Central memory CD8-positive, alpha-beta T cell (primary cell): ENCODE measurements at places on chromosomes 7 and 10.

- no peak overlapping the region for H3K4me3 ChIP-seq
- DNase-seq, result no peak
- H3K27me3 ChIP-seq, result no peaks in the 10 kb centered on the region
- no peaks in the 10 kb centered on the region for H3K36me3 ChIP-seq
Observed at GRCh38 chr7:17227766-17228490, 70.5 kb upstream of the AHR start.

- no peak overlapping the region for H3K4me3 ChIP-seq
- H3K27me3 ChIP-seq, result peaks cover 39% of the 10 kb centered on the region
- no peak overlapping the region for H3K27ac ChIP-seq
- H3K36me3 ChIP-seq, result peaks cover 2% of the 10 kb centered on the region
- H3K4me1 ChIP-seq, result no peaks in the 10 kb centered on the region
Observed at GRCh38 chr10:103787331-103787730, 68.0 kb downstream of the SH3PXD2A start.

- no peak overlapping the region for H3K4me3 ChIP-seq
- H3K27ac ChIP-seq, result no peak overlapping the region
- H3K36me3 ChIP-seq, result no peaks in the 10 kb centered on the region
- H3K27me3 ChIP-seq, result peaks cover 26% of the 10 kb centered on the region
Observed at GRCh38 chr7:28686418-28686800, 271.7 kb downstream of the TRIL start.

GRCh38 chr7:26083113-26083512, 68.9 kb upstream of the NFE2L3 start:
- DNase-seq, result no peak
- no peaks in the 10 kb centered on the region for H3K36me3 ChIP-seq
- no peaks in the 10 kb centered on the region for H3K4me1 ChIP-seq

- peaks cover 46% of the 10 kb centered on the region for H3K27me3 ChIP-seq
- no peaks in the 10 kb centered on the region for H3K36me3 ChIP-seq
- no peak for DNase-seq
- H3K4me1 ChIP-seq, result no peaks in the 10 kb centered on the region
- H3K4me3 ChIP-seq, result peak overlapping the region; percentile 36
Observed at GRCh38 chr7:155997431-155998327, 185.4 kb upstream of the SHH start.

GRCh38 chr10:69506834-69507713, 55.8 kb downstream of the TSPAN15 start:
- H3K27me3 ChIP-seq, result peaks cover 20% of the 10 kb centered on the region
- H3K4me3 ChIP-seq, result peak overlapping the region; percentile 55
- no peak for DNase-seq
- peaks cover 1% of the 10 kb centered on the region for H3K36me3 ChIP-seq
- H3K4me1 ChIP-seq, result peaks cover 9% of the 10 kb centered on the region

- no peak for DNase-seq
- H3K4me3 ChIP-seq, result no peak overlapping the region
- H3K36me3 ChIP-seq, result no peaks in the 10 kb centered on the region
- no peak overlapping the region for H3K27ac ChIP-seq
- no peaks in the 10 kb centered on the region for H3K27me3 ChIP-seq
- H3K4me1 ChIP-seq, result no peaks in the 10 kb centered on the region
Observed at GRCh38 chr7:140325600-140325999, 72.7 kb downstream of the SLC37A3 start.

GRCh38 chr7:47574482-47575329, 7.2 kb downstream of the TNS3 start:
- no peak for DNase-seq
- H3K4me1 ChIP-seq, result no peaks in the 10 kb centered on the region
- H3K36me3 ChIP-seq, result no peaks in the 10 kb centered on the region
- no peak overlapping the region for H3K4me3 ChIP-seq
- no peak overlapping the region for H3K27ac ChIP-seq

DNA sequence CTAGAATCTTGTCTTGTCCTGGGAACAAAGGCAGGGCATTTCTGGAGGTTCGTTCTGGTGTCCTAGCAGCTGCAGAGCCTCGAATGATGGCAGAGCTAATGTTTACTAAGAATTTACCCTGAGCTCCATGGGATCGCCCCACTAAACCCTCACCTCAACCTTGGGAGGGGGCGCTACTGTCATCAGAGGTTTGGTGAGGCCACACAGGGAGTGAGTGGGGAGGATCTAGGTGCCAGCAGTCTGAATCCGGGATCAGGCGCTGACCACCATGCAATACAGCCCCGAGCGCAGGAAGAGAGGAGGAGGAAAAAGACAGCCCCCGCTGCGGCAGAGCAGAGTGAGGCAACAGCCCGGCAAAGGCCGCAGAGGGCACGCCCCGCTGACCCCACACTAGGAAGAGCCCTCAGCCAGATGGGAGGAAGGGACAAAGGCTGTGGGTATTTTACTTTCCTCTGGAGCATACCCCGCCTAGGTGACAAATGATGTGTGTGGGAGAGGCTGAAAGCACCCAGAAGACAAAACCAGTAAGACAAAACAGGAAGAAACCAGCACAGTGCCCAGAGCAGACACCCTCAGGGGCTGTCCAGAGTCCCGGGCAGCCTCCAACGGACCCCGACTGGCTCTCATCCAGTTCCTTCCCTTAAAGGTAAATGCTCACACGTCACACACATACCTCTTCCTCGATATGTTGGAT, 103.5 kb downstream of the FAM53B start:
- H3K27ac ChIP-seq, result peak overlapping the region; percentile 99
- no peaks in the 10 kb centered on the region for H3K27me3 ChIP-seq
- peaks cover 31% of the 10 kb centered on the region for H3K36me3 ChIP-seq
- peaks cover 85% of the 10 kb centered on the region for H3K4me1 ChIP-seq
- H3K4me3 ChIP-seq, result peak overlapping the region; percentile 66
- DNase-seq, result no peak

- DNase-seq, result no peak
- peaks cover 23% of the 10 kb centered on the region for H3K27me3 ChIP-seq
- no peak overlapping the region for H3K27ac ChIP-seq
- no peaks in the 10 kb centered on the region for H3K36me3 ChIP-seq
- peaks cover 8% of the 10 kb centered on the region for H3K4me1 ChIP-seq
- H3K4me3 ChIP-seq, result no peak overlapping the region
Observed at GRCh38 chr10:11602919-11603523, 8.4 kb downstream of the USP6NL start.

DNA sequence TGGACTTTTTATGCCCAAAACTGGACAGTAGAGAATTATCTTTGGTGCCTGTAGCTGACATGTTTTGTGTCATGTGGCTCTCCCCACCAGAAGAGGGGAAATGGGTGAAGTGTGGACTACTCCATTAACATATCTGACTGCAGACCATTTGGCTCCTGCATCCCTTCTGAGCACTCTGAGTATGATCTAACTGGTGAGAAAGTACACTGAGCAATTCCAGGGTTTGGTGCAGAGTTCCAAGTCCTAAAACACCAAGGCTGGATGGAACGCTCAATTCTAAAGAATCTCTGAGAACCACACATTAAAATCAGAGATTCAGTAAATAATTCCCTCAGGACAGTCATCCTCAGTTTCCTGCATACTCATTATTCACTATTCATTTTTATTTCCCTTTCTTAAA, 22.8 kb upstream of the OSBPL3 start:
- no peaks in the 10 kb centered on the region for H3K36me3 ChIP-seq
- no peak overlapping the region for H3K4me3 ChIP-seq
- peaks cover 31% of the 10 kb centered on the region for H3K27me3 ChIP-seq

- H3K27me3 ChIP-seq, result no peaks in the 10 kb centered on the region
- no peak overlapping the region for H3K4me3 ChIP-seq
- no peak for DNase-seq
- H3K4me1 ChIP-seq, result no peaks in the 10 kb centered on the region
- no peaks in the 10 kb centered on the region for H3K36me3 ChIP-seq
Observed at GRCh38 chr10:104424719-104425118, 71.1 kb downstream of the CFAP58 start.

GRCh38 chr10:109418795-109419194, 504.5 kb downstream of the XPNPEP1 start:
- no peak for DNase-seq
- no peaks in the 10 kb centered on the region for H3K4me1 ChIP-seq
- H3K4me3 ChIP-seq, result no peak overlapping the region
- H3K27me3 ChIP-seq, result no peaks in the 10 kb centered on the region
- no peak overlapping the region for H3K27ac ChIP-seq

DNA sequence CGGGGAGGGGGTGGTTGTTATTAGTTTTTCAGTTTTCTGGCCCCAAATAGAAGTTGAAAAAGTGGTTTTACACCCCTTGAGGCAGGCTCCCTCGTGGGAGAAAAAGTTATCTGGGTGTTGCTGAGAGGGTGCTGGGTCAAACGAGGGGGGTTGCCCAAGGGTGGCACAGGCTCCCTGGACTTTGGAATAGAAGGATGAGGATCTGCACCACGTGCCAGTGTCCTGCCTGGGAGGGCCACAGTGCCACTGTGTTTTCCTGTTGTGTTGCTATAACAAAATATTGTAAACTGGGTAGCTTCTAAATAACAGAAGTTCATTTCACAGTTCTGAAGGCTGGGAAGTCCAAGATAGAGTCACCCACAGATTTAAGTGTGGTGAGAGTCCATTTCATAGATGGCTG, 181.9 kb downstream of the CXCL12 start:
- H3K4me1 ChIP-seq, result no peaks in the 10 kb centered on the region
- H3K4me3 ChIP-seq, result no peak overlapping the region
- H3K27me3 ChIP-seq, result peaks cover 32% of the 10 kb centered on the region
- no peaks in the 10 kb centered on the region for H3K36me3 ChIP-seq
- no peak for DNase-seq

DNA sequence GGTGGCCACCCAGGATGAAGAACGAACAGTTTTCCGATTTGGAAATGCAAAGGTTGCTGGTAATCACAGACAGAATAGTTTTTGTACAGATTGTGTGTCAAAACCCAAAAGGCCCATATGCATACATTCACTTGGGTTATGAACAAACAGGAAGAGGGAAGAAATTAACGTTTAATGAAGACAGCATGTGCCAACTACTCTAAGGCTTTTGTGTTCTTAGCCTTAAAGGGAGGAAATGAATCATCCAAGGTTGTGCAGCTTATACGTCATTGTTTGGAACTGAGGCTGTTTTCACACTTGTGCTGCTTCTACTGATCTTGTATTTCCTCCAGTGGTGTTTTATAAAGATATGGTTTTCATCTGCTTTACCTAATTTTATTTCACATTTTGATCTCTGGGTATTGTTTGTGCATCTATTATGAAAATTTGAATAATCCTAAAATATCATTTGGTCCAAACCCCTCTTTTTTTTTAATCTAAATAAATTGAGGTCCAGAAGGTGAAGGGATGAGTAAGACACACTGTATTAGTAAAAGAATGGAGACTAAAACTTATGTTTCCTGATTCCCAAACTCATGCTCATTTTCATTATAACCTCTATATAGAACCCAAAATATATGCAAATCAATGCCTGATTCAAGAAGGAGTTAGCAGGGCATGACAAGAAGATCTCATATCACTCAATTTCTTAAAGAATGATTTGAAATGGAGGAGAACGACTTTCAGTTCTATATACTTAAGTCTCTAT, 373.1 kb downstream of the THSD7A start:
- H3K36me3 ChIP-seq, result no peaks in the 10 kb centered on the region
- no peaks in the 10 kb centered on the region for H3K27me3 ChIP-seq
- DNase-seq, result no peak
- H3K27ac ChIP-seq, result no peak overlapping the region
- H3K4me3 ChIP-seq, result no peak overlapping the region

DNA sequence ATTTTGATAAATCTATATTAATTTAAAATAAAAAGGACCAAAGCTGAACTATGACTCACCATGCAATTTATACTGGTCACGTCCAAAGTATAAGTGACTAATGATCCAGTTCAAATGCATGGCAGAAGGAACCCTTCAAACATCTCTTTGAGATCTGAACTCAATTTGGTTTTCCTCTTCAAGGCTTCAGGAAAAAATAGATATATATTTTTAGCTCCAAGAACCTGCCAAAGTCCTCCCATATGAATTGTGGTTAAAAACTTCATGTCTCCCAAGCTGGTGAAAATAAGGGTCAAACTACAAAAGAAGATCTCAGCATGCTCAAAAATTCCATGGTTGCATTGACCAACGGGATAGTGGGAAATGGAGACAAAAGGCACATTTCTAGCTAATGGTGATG, 34.6 kb upstream of the PDE1C start:
- no peaks in the 10 kb centered on the region for H3K4me1 ChIP-seq
- H3K27ac ChIP-seq, result no peak overlapping the region
- H3K4me3 ChIP-seq, result no peak overlapping the region
- H3K27me3 ChIP-seq, result no peaks in the 10 kb centered on the region
- no peaks in the 10 kb centered on the region for H3K36me3 ChIP-seq
- DNase-seq, result no peak

DNA sequence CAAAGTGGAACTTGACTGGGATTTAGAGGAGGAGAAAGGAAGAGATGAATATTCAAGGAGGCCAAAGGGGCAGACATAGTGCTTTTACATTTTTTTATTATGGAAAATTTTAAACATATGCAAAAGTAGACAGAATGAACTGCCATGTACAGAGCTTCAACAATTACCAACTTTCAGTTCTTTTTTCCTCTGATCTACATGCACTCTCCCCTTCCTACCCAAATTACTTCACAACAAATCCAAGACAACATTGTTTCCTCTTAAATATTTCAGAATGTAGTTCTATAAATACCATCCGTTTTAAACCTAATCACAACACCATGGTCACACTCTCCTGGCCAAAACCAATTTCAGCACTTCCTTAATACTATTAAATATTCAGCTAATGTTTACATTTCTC, 83.5 kb upstream of the FZD1 start:
- no peak for DNase-seq
- no peaks in the 10 kb centered on the region for H3K36me3 ChIP-seq
- no peak overlapping the region for H3K27ac ChIP-seq
- H3K4me1 ChIP-seq, result no peaks in the 10 kb centered on the region
- no peak overlapping the region for H3K4me3 ChIP-seq

GRCh38 chr10:78688901-78689583, 379.7 kb upstream of the ZMIZ1 start:
- no peaks in the 10 kb centered on the region for H3K4me1 ChIP-seq
- no peak overlapping the region for H3K4me3 ChIP-seq
- H3K27ac ChIP-seq, result no peak overlapping the region
- H3K36me3 ChIP-seq, result no peaks in the 10 kb centered on the region
- no peak for DNase-seq

DNA sequence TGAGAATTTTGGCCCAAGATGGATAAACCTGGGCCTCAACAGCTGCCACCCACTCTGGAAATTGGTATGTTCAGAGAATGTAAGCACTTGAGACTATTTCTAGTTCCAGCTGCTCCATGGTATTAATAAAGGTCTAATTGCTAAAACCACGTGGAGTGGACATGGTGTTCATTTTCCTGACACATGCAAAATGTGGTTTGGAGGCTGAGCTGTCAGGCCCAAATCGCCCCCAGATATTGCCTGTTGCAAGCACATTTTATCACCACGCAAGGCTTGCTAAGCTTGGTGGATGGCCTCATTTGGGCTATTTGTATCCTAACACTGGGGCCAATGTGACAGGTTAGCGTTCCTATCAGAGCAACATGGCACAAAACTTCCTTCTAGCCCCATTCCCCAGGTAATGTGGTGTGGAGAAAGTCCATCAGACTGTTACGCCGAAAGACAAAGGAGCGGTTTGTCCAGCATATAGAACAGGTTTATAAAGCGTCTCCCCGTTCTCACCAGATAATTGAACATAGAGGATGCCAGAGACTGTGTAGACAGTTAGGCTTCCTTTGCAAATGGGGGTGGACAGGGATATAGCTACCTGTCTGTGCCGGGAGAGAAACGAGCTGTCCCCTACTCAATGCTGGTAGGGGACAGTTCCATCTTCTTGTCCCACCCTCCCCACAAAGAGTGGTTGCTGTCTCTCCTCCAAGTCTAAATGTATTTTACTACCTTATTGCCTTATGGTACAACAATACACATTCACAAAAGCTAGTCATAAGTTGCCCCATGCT, 78.0 kb upstream of the ANKRD1 start:
- DNase-seq, result no peak
- no peak overlapping the region for H3K27ac ChIP-seq
- H3K27me3 ChIP-seq, result peaks cover 9% of the 10 kb centered on the region
- H3K36me3 ChIP-seq, result no peaks in the 10 kb centered on the region
- no peak overlapping the region for H3K4me3 ChIP-seq
- no peaks in the 10 kb centered on the region for H3K4me1 ChIP-seq
